CD4-positive, alpha-beta memory T cell (primary cell): ENCODE measurements at places on chromosomes 2 and 18. TPM values are rescaled to one million over a fixed set of nuclear protein-coding genes. Genes with fewer than 3 reads are reported as not detected.

Gene ASAP2
- total RNA-seq = not detected

Gene ASXL3
- total RNA-seq = not detected

Gene ABHD1
- 1.3 TPM for total RNA-seq

Gene NTSR2
- not detected for total RNA-seq

Gene AUP1
- total RNA-seq = 158 TPM

Gene TP53I3
- 0.47 TPM for total RNA-seq

Gene SERPINB10
- total RNA-seq = not detected

Gene GNAL
- total RNA-seq = 0.26 TPM

Gene ANKRD29
- total RNA-seq = not detected

DNA sequence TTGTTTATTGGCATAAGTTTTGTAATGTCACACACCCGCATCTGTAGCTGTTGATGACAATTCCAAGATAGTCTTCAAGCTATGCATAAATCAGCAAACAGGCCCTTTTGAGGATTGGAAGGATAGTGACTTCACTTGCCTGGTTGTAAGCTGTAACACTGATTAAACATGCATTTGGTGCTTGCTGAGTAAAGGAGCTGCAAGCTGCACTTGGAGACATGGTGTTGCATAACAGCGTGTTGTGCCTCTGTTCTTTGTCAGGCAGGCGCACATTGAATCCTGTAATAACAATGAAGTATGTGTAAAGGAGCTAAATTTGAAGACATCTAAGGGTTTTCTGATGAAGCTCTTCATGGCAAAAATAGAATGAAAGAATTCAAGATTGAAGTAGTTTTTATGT is 68.7 kb upstream of the TTC27 start:
- no peak for DNase-seq
- no peaks in the 10 kb centered on the region for H3K27me3 ChIP-seq
- H3K4me1 ChIP-seq = no peaks in the 10 kb centered on the region
- no peak overlapping the region for H3K4me3 ChIP-seq

DNA sequence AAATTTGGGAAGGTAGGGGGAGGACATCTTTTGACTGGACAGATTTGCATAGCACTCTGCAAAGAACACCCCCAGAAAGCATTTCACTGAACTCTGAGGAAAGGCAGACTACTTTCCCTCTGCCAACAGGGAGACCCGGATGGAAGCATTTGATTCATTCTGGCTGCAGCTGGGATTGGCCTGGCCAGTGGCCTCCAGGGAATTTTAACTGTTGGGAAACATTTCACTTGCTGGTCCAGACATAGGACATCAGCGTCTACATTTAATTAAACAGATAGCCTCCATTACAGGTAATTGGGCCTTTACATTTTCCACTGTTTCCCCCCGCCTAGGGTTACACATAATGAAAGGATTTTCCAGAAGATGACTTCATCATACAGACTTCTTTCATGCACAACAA is 92.8 kb downstream of the MARCHF4 start:
- H3K36me3 ChIP-seq = no peaks in the 10 kb centered on the region
- no peaks in the 10 kb centered on the region for H3K4me1 ChIP-seq
- DNase-seq = no peak
- no peak overlapping the region for H3K4me3 ChIP-seq
- H3K27me3 ChIP-seq = no peaks in the 10 kb centered on the region

- H3K4me1 ChIP-seq = no peaks in the 10 kb centered on the region
- H3K4me3 ChIP-seq = no peak overlapping the region
- no peak overlapping the region for H3K27ac ChIP-seq
- DNase-seq = no peak
Measured at GRCh38 chr2:164816046-164816445, 25.6 kb downstream of the COBLL1 start.

GRCh38 chr2:88693911-88694414 is 2.5 kb downstream of the RPIA start:
- peaks cover 44% of the 10 kb centered on the region for H3K4me1 ChIP-seq
- no peaks in the 10 kb centered on the region for H3K27me3 ChIP-seq
- no peak overlapping the region for H3K4me3 ChIP-seq

DNA sequence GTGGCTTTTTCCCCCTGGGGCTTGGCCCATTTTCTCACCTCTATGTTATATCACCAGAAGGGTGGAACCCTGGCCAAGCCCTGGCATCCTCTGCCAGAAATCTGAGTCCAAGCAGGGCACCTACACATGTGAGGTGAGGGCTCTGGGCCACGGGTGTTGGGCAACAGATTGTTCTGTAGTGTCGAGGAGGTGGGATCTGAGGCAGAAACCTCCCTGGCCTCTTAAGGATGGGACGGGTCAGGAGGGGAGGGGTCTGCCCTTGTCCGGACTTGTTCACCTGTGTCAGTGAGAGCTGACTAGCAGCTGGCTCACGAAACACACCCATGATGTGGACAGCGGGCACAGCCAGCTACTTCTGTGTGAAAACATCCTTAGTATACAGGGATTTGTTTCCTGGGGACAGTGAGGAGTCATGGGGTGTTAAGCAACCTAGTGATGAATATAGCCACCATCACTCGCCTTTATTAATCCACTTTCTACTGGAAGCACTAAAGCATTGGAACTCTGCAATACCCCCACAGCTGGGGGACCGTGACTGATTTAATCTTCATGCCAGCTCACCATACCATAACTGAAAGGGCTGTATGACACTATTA is 35.6 kb downstream of the EPAS1 start:
- H3K27me3 ChIP-seq = no peaks in the 10 kb centered on the region
- H3K27ac ChIP-seq = no peak overlapping the region
- H3K4me3 ChIP-seq = no peak overlapping the region
- no peaks in the 10 kb centered on the region for H3K36me3 ChIP-seq
- no peak for DNase-seq

- H3K4me1 ChIP-seq = no peaks in the 10 kb centered on the region
- no peak overlapping the region for H3K4me3 ChIP-seq
- no peaks in the 10 kb centered on the region for H3K36me3 ChIP-seq
- H3K27ac ChIP-seq = no peak overlapping the region
- peaks cover 2% of the 10 kb centered on the region for H3K27me3 ChIP-seq
- DNase-seq = no peak
Measured at GRCh38 chr2:177593402-177593801, 200.8 kb downstream of the AGPS start.

- H3K36me3 ChIP-seq = no peaks in the 10 kb centered on the region
- no peaks in the 10 kb centered on the region for H3K4me1 ChIP-seq
- no peaks in the 10 kb centered on the region for H3K27me3 ChIP-seq
- no peak for DNase-seq
- H3K27ac ChIP-seq = no peak overlapping the region
Measured at GRCh38 chr2:101596333-101596732, 101.2 kb upstream of the MAP4K4 start.

GRCh38 chr18:62938487-62938886 is 223.1 kb downstream of the PHLPP1 start:
- H3K27ac ChIP-seq = no peak overlapping the region
- H3K27me3 ChIP-seq = no peaks in the 10 kb centered on the region
- no peaks in the 10 kb centered on the region for H3K4me1 ChIP-seq
- H3K4me3 ChIP-seq = no peak overlapping the region

- no peaks in the 10 kb centered on the region for H3K36me3 ChIP-seq
- no peaks in the 10 kb centered on the region for H3K27me3 ChIP-seq
- H3K4me3 ChIP-seq = no peak overlapping the region
- no peak for DNase-seq
Measured at GRCh38 chr2:226308986-226309385, 490.6 kb downstream of the IRS1 start.

DNA sequence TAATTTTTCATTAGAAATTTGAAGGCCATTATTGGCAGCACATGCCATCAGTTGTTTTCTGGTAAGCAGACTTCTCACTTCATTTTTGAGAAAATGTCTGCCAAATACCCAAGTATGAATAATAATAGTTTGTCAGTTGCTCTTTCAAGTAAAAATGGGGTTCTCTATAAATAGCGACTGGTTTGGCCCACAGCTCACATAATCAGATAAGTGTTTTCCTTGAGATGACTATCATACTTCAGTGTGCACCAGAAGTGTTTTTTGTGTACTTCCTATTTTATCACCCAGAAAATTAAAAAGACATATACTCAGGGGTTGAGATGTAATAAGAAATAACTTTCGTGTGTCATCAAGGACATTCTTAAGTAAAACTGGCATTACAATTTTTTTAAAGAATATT is 147.1 kb downstream of the PHLPP1 start:
- H3K27ac ChIP-seq = no peak overlapping the region
- no peaks in the 10 kb centered on the region for H3K27me3 ChIP-seq
- H3K36me3 ChIP-seq = no peaks in the 10 kb centered on the region
- DNase-seq = no peak
- H3K4me1 ChIP-seq = no peaks in the 10 kb centered on the region

- no peaks in the 10 kb centered on the region for H3K4me1 ChIP-seq
- H3K4me3 ChIP-seq = no peak overlapping the region
- H3K36me3 ChIP-seq = no peaks in the 10 kb centered on the region
- H3K27ac ChIP-seq = no peak overlapping the region
- H3K27me3 ChIP-seq = no peaks in the 10 kb centered on the region
Measured at GRCh38 chr2:238521870-238522269, 95.1 kb downstream of the ASB1 start.

GRCh38 chr18:44686156-44686555 is 5.5 kb downstream of the SETBP1 start:
- no peaks in the 10 kb centered on the region for H3K36me3 ChIP-seq
- DNase-seq = no peak
- peaks cover 6% of the 10 kb centered on the region for H3K4me1 ChIP-seq
- H3K4me3 ChIP-seq = no peak overlapping the region

DNA sequence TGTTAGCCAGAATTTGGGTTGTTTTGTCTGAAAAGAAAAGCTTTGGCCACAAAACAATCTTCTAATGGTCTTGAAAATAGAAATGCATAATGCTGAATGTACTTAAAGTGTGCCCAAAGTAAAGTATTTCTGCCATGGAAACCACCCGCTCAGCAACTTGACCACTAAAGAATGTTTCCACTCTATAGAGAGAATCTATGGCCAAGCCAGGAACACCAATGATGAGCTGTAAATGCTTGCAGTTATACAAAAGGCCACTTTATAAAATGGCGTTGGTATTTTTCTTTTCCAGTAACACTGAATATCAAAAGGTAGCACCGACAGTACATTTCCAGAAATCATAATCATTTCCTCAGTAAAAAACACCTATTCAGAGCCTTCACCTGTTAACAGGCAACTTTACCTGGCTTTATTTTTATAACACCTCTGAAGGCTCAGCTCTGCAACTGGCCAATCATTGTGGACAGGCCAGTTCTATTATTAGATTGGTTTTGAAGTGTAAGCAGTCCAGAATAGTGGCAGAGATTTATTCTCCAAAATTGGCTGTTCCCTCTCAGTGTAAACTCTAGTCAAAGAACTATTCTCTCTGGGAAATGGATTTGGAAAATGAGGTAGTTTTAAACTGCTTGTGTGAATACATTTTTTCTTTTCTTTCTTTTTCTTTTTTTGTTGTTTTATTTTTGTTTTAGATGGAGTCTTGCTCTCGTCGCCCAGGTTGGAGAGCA is 36.1 kb downstream of the SLC40A1 start:
- no peak overlapping the region for H3K27ac ChIP-seq
- H3K4me1 ChIP-seq = no peaks in the 10 kb centered on the region
- DNase-seq = no peak
- no peaks in the 10 kb centered on the region for H3K27me3 ChIP-seq
- H3K36me3 ChIP-seq = no peaks in the 10 kb centered on the region

DNA sequence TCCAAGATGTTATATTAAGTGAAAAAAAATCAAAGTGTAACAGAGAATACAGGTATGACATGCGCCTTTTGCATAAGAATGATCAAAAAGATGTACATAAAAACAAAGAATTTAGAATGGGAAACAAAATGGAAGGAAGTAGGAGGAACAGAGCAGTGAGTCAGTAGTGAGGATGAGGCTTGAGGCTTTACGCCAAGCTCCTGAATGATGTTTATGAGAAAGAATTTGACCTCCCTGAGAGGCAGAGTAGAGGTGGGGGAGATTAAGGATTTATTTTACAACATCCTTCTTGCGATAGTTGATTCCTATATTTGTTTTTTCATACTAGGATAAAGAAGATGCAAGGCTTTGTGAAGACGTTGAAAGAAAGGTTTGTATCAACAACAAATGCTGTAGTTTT is 81.4 kb downstream of the DCDC2C start:
- DNase-seq = no peak
- no peaks in the 10 kb centered on the region for H3K36me3 ChIP-seq
- H3K27ac ChIP-seq = no peak overlapping the region
- no peak overlapping the region for H3K4me3 ChIP-seq

DNA sequence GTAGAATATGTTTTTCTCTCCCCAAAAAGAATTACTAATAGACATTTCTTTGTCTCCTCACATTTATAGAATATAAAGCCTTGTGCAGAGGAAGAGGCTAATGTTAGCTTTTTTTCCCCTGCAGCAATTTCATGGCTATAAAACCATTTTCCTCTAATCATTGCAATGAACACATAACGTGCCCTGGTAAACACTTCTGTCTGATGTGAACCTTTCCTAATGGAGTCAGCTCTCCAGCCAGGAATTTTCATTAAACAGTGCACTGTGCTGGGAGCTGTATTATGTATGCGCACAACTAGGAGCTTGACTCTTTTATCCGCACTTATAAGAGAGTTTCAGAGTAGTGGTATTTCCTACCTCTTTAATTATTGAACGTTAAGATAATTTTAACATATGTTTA is 63.9 kb upstream of the SPATS2L start:
- H3K4me1 ChIP-seq = no peaks in the 10 kb centered on the region
- H3K4me3 ChIP-seq = no peak overlapping the region
- H3K27me3 ChIP-seq = no peaks in the 10 kb centered on the region

- no peaks in the 10 kb centered on the region for H3K27me3 ChIP-seq
- H3K36me3 ChIP-seq = no peaks in the 10 kb centered on the region
- no peak overlapping the region for H3K4me3 ChIP-seq
- no peaks in the 10 kb centered on the region for H3K4me1 ChIP-seq
Measured at GRCh38 chr18:55731594-55732042, 143.6 kb upstream of the TCF4 start.

DNA sequence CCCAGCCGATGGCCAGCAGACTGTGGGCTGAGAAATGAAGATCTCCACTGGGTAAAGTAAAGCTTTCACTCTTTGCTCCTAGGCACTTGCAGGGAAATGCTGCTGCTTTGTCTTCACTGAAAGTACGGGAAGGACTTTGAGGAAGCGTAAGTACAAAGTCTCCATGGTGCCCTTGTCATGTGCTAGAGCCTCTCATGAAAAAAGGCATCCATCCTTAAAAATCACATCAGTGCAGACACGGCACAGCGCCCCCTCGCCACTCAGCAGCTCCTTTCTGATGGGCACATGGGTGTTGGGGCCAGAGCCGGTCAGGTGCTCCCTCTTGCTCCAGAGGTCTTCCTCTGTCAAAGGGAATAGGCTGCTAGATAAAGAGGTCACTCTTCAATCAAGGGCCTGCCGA is 109.0 kb upstream of the STPG4 start:
- no peak overlapping the region for H3K27ac ChIP-seq
- no peaks in the 10 kb centered on the region for H3K36me3 ChIP-seq
- H3K4me1 ChIP-seq = no peaks in the 10 kb centered on the region
- no peaks in the 10 kb centered on the region for H3K27me3 ChIP-seq
- no peak overlapping the region for H3K4me3 ChIP-seq
- no peak for DNase-seq

DNA sequence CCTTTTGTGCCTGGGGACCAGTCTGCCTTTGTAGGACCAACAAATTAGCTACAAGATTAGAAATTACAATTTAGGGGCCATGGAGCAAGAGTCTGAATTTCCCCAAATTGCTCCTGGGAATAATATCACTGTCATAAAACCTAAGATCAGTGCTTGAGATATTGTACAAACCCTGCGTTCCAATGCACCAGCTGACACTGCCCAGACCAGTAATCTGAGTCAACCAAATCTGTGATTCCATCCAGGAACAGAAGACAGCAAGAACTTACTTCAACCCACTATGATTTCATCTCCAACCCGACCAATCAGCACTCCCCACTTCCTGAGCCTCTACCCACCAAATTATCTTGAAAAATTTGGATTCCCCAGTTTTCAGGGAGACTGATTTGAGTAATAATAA is 1305.0 kb upstream of the NRXN1 start:
- H3K27ac ChIP-seq = no peak overlapping the region
- H3K4me1 ChIP-seq = no peaks in the 10 kb centered on the region
- DNase-seq = no peak
- no peak overlapping the region for H3K4me3 ChIP-seq
